ENCODE measurements at places on chromosomes 6 and 20.

DNA sequence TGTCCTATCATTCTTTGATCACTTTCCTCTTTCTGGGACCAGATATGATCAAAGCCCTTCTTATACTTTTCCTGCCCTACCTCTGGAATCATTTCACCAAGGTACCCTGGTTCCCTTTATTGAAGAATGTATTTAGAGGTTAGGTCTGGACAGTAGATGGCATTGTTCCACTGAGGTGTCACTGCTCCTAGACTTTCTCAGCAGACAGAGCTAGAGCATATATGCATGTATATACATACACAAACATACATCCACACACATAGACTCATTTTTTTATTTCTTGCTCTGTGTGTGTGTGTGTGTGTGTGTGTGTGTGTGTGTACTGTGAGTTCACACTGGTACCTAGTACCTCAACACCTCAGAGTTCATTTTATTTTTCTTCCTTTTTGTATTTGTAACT lies 40.9 kb downstream of the PTPRA start:
- DNase-seq = no peak

- no peak for DNase-seq
These were observed 42.2 kb upstream of the TPD52L1 start for GRCh38 chr6:125111219-125111983.

DNA sequence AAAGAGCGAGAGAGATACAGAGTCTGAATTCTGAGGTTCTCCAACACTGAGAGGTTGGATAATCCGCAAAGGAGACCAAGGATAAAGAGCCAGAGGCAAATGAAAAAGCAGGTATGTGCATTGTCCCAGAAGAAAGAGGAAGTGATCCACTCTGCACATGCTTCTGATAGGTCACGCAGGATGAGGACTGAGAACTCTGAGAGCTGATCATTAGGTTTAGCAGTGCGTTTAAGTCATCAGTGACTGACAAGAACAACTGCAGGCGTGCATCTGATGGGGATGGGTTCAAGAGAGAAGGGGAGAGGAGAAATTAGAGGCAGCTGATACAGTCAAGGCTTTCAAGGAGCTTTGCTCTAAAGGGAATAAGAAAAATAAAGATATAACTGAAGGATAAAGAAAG lies 301.2 kb upstream of the SGK1 start:
- DNase-seq = no peak

GRCh38 chr20:50582591-50583234 lies 72.5 kb downstream of the PTPN1 start:
- no peak for DNase-seq

- DNase-seq = no peak
These were observed 901.0 kb upstream of the MAP3K7 start for GRCh38 chr6:91487696-91488392.

DNA sequence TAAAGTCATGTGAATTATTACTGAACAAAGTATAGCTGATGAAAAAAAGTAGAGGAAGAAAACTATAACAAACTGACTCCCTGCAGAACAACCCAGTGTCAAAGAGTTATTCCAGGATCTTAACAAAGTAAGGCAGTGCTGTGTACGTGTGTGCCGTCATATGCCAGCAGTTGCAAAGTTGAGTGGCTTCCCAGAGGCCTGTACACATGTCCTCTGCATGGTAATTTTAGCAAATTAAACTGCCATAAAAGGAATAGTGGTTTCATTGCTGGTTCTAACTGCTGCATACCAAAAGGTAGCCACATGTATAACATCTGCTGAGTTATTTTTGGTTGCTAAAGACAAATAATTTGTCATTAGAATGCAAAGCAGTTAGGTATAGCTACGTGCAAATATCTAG lies 44.8 kb downstream of the RIPOR2 start:
- no peak for DNase-seq

DNA sequence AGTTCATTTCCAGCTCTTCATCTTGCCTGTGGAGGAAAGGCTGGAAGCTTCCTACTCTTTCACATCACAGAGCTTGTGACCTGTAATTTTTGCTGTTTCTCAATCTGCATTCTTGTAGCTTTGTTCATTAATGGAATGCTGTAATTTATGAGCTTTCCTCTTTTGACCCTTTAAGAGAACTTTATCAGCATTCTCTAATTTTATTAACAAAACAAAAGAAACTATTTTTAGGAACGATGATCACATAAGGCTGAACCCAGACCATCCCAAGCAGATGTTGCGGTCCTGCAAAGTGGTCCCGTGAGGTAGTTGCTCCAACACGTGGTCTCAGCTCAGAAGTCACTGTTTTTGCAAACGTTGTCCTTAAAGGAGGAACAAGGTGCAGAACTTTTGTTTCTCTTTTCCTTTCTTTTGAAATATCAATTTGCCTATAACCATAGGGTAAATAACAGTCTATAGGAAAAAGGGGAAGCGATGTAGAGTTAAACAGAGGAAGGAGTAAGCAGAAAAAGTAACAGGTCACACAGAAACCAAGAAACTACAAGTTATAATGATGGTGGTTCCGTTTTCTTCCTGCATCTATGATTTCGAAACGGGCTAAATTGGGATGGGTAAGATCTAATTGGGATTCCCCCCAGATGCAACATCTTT lies 121.3 kb upstream of the PHACTR1 start:
- DNase-seq = no peak

DNA sequence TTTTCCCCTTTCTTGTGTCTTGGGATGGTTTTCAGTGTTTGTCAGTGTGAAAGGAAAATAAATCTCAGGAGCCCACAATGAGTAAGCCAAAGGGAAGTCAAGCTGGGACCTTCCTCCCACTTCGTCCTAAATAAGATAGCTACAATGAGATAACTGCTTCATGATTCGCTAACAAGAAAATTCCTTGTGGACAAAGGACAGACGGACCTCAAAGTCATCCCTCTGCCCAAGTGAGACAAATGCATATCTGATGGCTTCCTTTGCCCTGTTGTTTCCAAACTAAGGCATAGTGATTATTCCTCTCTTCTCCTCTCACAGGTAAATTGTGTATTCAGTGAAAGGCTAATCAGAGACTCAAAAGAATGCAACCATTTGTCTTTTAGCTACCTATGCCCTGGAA lies 26.1 kb upstream of the ADTRP start:
- DNase-seq = no peak

DNA sequence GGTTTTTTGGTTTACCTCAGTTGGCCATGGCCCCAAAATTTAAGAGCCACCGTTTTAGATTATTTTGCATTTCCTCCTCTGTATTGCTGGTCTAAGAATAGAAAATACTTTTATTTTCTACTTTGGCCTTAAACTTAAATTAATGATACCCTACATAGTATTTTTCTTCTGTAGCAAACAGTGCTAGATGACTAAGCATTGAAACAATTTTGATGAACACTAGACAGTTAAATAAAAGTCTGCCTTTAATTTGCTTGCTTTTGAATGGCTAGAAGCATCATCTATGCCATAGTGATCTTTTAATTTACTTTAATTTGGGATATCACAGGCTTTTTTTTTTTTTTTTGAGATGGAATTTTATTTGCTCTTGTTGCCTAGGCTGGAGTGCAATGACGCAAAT lies 106.4 kb downstream of the CD109 start:
- no peak for DNase-seq

DNA sequence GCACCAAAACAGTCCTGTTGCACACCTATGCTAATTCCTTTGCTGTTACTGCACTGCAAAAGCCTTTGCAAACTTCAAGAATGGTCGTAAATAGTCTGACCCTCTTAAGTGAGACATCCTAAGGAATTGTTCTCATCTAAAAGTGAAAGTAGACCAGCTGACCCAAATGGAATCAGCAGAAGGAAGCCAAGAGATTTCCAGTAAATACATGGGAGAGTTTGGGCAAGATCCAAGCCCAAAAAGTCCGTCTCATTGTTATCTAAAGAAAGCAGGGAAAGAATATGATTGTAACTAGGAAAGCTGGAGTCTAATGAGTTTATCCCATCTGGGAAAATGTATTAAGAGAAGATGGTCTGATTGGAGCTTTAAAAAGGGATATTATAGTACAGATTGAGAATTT lies 43.0 kb upstream of the HIVEP1 start:
- no peak for DNase-seq

DNA sequence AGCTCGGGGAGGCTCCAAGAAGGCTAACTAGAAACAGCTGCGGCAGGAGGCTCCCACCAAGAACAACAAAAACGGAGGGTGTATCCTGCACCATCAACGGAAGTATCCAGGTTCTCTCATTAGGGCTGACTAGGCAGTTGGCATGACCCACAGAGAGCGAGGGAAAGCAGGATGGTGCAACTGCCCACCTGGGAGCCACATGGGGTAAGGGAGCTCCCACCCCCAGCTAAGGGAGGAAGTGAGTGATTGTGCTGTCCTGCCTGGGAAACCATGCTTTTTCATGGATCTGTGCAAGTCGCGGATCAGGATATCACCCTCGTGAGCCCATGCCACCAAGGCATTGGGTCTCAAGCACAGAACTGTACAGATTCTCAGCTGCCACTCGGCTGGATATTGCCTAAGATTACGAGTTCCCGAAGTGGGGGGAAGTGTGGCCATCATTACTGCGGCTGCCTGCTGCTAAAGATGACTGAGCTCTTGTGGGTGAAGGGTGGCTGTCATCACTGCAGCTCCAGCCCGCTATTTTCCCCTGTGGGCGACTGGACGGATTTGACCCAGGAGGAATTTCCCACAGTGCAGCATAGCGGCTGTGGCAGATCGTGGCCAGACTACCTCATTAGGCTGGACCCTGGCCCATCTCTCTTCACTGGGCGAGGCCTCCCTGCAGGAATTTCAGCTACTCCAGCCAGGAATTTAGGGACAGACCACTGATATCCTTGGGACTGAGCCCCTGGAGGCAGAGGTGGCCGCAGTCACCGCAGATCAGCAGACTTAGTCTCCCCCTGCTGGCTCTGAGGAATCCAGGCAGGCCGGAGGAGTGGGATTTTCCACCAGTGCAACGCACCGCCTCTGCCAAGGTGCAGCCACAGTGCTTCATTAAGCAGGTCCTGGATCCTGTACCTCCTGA lies 515.7 kb downstream of the FRK start:
- DNase-seq = no peak

- DNase-seq = no peak
These were observed 2.8 kb downstream of the TMEM14C start for GRCh38 chr6:10725716-10726115.

- DNase-seq = no peak
These were observed 268.0 kb downstream of the SMOC2 start for GRCh38 chr6:168708984-168709383.

DNA sequence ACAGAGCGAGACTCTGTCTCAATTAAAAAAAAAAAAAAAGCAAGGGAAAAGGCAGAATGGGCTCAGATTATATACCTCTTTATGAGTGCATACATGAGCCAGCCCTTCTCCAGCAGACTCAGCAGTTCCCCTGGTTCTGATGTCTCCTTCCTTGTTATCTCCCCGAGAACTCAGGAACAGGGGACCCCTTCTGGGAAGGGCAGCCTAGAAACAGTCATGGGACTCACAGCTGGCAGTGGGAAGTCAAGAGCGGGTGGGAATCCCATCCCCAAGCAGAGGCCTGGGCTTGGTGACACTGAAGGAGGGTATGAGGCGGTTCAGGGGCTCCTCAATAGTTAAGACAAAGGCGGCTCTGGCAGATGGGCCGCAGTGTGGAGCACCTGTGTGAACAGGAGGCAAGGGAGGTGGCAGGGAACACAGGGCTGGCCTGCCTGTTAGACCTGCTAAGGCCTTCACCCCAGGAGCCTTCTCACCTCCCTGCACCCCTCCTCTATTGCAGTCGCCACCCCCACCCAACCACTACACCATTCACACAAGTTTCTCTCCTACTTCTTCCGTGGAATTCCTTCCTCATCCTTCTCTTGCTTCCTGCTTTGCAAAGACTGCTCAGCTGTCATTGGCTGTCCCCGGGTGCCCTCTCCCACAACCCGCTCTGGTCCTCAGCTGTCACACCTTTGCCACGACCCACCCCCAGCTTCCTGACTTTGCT lies 29.7 kb upstream of the MDFI start:
- no peak for DNase-seq

- no peak for DNase-seq
These were observed 54.2 kb downstream of the TSBP1 start for GRCh38 chr6:32317541-32317940.

GRCh38 chr20:45353746-45354145 lies 5.5 kb upstream of the SDC4 start:
- DNase-seq = no peak

GRCh38 chr6:86017236-86017635 lies 374.6 kb upstream of the SYNCRIP start:
- DNase-seq = no peak

DNA sequence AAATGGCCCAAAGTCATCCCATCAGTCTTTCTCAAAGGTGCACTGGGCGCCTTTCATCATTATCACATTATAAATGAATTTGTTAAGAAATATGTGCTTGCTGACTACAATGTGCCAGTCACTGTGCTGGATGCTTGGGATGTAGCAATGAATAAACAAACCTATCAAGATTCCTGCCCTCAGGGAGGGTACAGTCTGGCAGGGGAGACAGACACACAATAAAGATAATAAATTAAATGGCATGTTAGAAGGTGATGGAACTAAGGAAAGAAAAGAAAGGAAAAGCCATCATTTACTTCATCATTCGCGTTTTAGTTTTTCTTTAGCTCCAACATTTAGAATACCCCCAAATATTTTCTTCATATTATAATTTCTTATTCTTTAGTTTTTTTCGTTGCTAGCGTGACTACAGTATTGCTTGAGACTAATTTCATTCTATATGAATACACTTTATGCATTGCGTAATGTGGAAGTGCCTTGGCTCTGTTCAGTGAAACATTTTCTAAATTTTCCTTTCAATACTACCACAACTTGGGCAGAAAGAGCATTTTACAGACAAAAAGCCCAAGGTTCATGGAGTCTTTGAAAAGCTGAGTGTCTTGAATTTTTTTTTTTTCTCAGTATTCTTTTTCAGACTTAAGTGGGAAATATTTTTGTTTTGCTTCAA lies 48.7 kb upstream of the CITED2 start:
- DNase-seq = no peak

DNA sequence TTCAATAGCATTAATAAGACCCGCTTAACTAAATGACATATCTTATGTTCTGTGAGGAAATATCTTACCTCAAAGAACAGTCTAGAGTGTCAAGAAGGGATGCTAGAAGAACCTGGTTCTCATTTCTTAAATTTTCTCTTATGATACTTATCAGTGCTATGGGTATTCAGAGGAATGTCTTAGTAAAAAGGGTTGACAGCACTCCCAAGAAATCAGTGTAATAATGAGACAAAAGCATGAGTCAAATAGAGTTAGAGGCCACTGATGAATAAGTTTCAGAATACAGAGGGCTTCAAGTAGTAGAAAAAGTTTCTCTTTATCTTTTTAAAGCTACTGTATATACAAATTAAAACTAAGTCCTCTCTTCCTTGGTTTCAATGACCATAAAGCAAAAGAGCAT lies 242.8 kb downstream of the GJA1 start:
- no peak for DNase-seq

GRCh38 chr20:53921443-53921973 lies 148.9 kb downstream of the BCAS1 start:
- no peak for DNase-seq
